Daoy (cell line): ENCODE measurements at places on chromosomes 16 and 17.

DNA sequence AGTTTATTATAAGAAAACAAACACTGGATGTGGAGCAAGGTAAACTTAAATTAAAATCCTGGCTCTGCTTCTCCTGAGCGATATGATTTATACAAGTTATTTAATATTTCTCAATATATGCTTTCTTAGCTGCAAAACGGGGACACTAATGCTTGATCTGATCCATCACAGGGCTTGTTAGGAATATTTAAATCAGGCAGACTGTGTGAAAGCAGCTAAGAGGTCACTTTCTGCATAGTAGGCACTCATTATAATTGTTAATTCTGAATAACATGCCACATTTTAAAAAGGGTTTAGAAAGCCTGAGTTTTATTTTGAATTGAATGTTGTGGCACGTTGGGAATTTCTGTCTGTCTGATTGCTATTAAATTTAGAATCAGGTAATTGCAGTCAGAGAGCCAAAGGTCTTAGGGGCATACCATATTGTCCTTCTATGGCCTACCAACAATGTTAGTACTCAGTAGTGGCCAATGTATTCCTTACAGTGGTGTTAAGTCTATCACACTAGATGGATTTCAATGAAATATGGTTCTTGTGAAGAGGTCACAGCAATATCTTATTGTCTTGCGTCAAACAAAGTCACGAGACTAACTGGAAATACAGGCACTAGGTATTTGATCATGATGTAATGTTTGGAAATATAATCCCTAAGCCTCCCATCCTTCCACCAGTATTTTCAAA lies 890.0 kb upstream of the CDH8 start:
- no peak for DNase-seq

GRCh38 chr16:57023541-57024249 lies 34.3 kb downstream of the NLRC5 start:
- DNase-seq: no peak

DNA sequence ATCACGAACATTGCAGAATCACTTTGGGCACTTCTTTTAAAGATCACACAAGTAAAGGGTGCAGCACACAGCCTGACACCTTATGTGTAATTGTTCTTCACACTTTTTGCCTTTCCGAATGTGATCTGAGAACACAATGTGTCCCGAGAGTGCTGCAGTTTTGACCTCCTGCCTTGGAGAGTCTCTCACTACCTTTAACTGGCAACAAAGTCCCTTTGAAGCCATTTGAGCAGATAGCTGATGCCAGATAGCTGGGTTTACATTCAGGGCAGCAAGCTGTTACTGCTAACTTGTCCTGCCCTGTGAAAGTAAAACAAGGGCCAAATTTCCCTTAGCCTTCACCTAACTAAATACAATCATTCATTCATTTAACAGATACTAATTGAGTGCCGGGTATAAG lies 411.0 kb upstream of the DYNLRB2 start:
- no peak for DNase-seq

DNA sequence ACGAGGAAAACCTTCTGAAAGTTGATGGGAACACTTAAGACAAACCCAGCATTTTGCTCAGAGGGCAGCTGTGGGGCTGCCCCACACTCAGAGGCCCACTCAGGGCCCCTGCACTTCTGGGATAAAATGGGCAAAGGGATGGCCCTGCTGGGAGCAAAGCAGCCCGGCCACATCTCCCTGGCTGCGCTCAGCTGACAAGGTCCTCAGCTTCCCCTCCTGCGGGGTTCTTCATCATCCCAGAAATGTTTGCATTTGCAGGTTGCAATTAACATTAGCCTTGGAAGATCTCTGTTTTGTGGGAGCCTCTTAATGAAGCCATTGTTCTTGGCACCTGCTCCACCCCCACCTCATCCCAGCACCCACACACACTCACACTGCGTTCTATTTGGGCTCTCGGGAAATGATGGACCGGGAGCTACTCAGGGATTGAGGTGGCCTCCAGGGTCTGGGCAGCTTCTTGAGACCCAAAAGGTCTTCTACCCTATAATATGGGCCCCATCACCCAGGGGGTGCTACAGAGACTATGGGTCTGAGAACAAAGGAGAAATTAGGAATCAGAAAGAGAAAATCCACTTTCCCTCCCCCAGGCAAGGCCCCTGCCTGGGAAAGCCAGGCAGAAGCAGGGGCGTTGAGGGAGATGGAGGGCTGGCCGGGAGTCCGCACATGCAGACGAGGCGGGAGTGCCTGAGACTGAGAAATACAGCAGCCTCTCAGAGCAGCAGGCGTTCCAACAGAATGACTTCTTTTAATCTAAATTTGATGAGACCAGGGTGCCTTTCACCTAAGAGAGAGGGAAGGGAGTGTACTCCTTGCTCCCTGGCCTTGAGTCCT lies 53.7 kb upstream of the RPL38 start:
- no peak for DNase-seq

GRCh38 chr17:82204831-82205719 lies 7.6 kb downstream of the CCDC57 start:
- DNase-seq: peak; percentile 90

GRCh38 chr16:25951999-25952398 lies 260.2 kb downstream of the HS3ST4 start:
- no peak for DNase-seq

GRCh38 chr16:519841-520687 lies 7.4 kb upstream of the CAPN15 start:
- DNase-seq: no peak

DNA sequence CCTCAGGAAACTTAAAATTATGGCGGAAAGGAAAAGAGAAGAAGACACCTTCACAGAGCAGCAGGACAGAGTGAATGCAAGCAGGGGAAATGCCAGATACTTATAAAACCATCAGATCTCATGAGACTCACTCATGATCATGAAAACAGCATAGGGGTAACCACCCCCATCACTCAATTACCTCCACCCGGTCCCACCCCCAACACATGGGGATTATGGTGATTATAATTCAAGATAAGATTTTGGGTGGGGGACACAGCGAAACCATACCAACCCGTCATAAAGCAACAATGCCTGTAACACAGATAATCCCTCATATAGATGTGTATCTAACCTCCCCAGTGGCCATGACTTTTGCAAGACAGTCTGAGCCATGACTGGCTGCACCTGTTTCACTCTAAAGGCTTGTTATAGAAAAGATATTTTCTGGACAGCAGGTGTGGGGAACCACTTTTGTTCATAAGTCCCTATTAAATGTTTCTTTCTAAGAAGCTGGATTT lies 7.0 kb upstream of the GSDMA start:
- no peak for DNase-seq

GRCh38 chr17:49193513-49194296 lies 16.7 kb downstream of the GNGT2 start:
- peak; percentile 77 for DNase-seq

- peak; percentile 67 for DNase-seq
These were observed at the start of gene PNMT for GRCh38 chr17:39667945-39668924. Gene PNMT, plus strand, starts transcription at chr17:39668453. Its CDS starts 23 bp downstream, at chr17:39668476.

DNA sequence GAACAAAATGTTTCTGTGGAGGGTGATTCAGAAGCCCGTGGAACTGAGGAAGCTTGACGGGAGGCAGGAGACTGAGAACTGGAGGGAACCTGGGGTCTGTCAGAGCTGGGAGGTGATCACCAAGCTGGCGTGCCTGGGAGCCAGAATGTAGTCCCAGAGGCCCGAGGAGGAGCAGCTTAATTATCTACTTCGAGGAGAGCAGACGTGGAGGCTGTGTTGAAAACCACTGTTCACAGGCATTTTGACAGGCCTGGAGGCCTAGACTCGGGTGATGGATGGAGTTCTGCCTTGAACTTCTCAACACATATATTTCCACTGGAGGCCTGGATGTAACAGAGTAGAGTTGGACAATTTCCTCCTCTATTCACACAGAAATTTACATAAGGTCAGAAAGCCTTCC lies 177.7 kb upstream of the SALL1 start:
- no peak for DNase-seq

- DNase-seq: no peak
These were observed 71.0 kb upstream of the CCL1 start for GRCh38 chr17:34434052-34434451.

DNA sequence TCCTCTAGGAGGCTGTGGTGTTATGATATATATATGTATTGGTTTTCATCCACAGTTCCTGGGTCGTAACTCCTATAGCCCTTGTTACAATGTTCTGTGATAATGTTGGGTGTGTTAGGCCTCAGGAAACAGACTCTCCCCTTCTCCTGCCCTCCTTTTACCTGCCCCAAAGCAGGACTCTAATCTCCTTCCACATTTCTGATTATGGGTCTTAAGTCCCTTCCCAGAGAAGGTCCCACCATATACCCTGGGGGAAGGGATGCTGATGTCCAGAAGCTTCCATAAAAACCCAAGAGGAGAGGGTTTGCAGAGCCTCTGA lies 450 bp upstream of the C1QBP start:
- DNase-seq: no peak

DNA sequence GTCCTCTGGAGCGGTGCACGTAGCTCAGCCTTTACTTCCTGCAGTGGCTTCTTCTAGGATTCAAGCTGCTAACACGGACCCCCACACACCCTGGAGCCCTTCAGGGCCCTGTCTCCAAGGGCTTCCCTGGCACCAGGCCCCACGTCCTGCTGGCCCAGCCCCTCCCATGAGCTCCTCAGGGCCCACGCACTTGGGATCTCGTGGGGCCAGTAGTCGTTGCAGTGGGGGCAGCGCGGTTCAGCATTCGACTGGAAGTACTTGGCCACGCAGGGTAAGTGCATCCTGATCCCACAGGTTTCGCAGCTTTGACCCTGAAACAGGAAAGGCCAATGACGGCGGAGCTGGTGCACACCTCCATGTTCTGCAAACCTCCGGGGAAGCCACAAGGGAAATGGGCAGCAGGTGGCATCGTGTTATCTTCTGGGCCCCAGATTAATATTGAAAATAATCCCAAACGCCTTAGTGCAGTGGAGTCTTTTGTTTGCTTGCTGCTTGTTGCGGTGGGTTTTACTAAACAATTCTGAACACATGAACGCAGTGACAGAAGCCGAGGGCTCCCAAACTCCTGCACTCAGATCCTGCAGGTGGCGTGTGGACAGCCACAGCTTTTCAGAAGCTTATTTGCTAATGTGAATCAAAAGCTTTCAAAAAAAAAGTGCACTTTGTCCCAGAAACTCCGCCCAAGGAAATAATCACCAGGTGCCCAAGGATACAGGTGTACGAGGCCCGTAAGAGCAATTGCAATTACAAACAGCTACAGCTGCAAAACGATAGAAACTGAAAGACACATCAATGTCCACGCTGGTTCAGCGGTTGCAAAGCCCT lies 22.4 kb downstream of the KDM8 start:
- no peak for DNase-seq

DNA sequence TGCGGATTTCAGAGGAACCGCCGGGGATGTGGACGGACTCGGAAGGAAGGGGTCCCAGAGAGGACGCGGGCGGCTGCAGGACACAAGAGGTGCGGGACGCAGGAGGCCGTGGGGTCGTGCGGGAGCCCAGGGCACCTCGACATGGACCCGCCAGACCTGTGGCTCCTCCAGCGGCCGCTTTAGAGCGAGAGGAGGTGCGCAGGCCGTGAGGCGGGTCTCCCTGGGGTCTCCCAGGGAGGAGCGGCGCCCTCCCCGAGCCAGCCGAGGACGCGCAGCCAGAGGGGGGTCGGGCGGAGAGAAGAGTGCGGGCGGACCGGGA lies 6.8 kb upstream of the FLYWCH1 start:
- DNase-seq: no peak

GRCh38 chr17:71959154-71959553 lies 161.7 kb upstream of the SOX9 start:
- DNase-seq: no peak

- no peak for DNase-seq
These were observed 15.3 kb downstream of the NLK start for GRCh38 chr17:28057731-28058246.

GRCh38 chr16:54055191-54055590 lies 231.4 kb downstream of the IRX3 start:
- DNase-seq: no peak

DNA sequence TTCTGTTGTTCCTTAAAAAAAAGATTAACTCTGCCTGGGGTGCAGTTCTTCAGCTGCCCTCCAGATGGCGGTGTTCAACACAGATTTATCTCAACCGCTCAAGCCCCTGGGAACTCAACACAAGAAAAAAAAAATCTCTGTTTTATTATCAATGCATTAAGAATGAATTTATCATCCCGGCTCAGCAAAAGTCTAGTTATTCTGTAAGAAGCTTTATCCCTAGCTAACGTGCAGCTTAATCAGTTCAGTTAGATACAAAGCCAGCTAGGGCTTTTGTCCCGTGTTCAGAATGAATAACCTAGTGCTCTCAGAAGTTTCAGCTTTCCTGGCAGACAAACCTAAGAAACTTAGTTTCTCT lies 475.9 kb upstream of the CCL2 start:
- DNase-seq: peak; percentile 71

DNA sequence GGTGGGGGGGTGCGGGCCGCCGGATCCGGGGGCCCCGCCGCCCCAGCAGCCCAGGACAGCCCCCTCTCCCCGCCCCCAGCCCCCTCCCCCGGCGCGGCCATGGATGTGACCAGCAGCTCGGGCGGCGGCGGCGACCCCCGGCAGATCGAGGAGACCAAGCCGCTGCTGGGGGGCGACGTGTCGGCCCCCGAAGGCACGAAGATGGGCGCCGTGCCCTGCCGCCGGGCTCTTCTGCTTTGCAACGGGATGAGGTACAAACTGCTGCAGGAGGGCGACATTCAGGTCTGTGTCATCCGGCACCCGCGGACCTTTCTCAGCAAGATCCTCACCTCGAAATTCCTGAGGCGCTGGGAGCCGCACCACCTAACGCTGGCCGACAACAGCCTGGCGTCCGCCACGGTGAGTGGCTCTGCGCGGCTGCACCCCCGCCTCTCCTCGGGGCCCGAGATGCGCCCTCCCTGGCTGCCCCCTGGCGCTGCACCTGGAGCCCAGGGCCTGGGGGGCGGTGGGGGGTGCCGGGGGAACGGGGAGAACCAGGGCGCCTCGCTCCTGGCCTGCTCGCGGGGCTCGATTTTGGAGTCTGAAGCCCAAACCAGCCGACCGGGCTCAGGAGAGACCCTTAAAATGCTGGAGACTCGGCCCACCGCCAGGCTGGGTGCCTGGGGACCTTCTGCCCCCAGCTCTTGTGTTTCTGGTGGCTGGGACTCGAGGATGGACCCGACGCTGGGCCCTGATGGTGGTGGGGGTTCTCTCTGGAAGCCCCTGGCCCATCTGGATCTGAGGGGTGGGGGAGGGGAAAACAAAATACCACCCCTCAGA lies 744 bp downstream of the CMIP start:
- DNase-seq: peak; percentile 46

DNA sequence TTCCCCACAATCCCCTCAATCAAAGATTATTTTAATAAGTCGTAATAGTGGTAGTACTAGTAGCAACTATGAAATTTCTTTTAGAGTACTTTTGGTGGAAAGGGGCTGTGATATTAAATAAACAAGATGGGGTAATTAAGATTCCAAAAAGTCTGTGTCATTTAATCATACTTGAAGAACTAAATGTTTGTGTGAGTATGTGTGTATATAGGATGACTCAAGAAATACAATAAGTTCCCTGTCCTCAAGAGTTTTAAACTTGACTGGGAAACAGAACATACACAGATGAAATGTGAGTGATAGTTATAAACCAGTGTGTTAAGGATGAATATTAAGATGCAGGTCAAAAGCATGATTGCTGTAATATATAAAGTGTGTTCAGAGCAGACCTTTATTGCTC lies 2.3 kb downstream of the ALDH3A2 start:
- no peak for DNase-seq
